ENCODE measurements at places on chromosomes 1 and 21.

DNA sequence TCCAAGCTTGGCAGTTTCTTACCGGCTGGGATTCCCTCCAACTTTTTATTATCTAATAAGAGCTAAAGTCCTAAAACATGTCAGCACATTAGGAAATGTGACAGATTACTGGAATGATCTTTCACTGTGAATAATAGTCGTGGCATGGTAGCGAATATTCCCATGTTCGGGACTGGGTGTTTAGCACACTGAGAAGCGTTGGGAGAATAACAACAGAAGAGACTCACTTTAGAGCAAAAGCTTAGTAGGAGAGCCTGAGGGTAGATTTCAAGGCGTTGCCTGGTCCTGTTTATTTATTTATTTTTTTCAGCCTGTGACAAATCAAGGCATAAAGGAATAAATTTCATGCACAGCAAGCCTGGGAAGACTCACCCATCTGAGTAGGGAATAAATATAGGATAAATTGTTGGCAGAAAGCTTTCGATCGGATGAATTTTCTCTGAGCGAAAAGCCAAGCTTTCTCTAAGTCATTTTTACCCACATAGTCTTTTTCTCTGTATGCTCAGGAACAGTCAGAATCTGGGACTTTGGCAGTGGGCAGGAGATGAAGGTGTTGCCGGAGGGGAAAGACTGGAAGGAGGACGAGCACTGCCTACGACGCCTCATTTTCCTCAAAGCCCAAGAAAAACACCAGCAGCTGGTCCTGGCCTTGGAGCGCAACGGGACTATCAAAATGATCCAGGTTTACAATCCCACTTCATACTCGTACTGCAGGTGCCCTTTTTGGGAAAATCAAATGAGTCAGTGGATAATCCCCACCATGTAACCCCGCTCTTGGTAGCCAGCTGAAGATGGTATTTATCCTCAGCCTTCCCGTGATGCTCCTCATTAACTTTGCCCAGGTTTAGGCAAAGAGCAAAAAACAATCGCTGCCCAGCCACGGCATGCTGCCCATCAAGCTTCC is 97.2 kb downstream of the WDR64 start:
- no peak for DNase-seq

- peak; percentile 46 for DNase-seq
These were observed 146.4 kb downstream of the GREM2 start for GRCh38 chr1:240465531-240465940.

- DNase-seq: peak; percentile 19
These were observed 788 bp upstream of the EDEM3 start for GRCh38 chr1:184755226-184756065.

DNA sequence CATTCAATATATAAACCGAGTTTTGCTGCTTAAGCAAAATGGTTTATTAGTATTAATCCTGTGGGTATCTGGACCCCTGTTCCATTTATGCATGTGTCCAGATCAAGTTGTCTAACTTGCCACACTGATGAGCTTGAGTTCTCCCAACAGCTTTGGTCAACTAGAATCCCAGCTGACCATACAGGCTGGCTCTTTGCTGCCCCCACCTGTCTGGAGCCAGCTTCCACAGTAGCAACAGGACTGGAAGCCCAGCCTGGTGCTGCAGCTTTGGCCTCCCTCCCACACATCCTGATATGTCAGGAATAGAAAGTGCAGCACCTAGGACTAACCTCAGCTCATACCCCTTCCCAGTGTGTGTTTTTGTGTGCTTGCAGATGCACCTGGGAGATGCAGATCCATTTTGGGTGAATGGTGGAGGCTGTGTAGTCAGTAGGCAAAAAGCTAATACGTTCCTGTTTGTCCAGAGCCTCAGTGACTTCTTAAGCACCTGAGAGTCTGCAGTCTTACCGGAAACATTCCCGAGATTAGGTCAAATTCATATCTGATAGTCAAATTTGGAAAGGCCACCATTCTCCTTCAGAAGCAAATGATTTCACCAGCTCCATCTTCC is 40.9 kb upstream of the BEND5 start:
- peak; percentile 83 for DNase-seq

DNA sequence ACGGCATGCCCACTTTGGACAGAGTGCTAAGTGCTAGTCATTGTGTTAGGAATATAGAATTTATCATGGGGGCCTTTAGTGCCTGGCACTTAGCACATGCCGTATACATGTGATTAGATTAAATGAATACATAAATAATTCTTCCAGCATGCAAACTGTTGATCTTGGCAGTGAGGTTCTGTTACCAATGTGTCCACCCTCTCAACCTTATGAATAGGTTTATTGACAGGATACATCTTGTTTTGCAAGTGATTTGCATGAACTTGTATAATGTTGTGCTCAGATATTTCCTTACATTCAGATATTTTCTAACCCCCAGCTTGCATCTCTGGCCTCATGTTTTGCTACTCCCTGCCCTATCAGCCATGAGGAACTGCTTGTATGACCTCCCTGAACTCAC is 60.3 kb upstream of the ZNF648 start:
- DNase-seq: no peak

DNA sequence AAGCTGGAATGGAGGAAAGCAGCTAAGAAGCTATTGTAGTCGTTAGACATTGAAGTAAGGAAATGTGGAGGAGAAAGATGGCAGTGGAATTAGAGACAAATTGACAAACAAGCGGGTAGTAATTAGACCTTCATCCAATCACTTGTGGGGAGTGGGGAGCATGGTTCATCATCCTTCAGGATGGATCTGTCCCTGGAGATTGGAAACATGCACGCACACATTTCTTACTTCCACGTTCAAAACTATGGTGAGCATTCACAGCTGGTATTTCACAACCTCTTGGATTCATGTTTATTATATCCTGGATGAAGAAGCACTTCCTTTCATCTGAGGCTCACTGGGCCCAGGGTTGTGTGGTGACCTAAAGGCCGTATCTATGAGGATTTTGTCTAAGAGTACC is 188.1 kb downstream of the ST6GALNAC3 start:
- DNase-seq: no peak

DNA sequence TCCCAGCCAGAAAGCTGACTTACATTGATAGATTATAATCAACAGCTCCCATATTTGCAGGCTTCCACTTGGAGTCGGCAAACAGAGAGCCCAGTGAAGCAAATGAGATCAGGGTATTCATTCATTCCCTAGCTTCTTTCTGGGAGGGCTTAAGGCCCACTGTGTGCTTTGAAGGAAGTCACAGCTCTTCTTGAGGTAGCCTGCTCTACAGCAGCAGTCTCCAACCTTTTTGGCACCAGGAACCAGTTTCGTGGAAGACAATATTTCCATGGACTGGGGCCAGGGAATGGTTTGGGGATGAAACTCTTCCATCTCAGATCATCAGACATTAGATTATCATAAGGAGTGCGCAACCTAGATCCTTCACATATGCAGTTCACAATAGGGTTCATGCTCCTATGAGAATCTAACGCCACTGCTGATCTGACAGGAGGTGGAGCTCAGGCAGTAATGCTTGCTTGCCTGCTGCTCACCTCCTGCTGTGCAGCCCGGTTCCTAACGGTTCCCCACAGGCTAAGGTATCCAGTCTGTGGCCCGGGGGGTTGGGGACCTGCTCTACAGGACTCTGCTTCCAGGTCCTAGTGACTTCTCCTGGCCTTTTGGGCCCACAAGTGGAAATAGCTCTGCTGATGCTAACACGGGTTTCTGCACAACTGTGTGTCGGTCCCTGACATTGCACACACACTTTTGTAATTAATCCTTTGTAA is 13.7 kb upstream of the ADAM30 start:
- peak; percentile 36 for DNase-seq

DNA sequence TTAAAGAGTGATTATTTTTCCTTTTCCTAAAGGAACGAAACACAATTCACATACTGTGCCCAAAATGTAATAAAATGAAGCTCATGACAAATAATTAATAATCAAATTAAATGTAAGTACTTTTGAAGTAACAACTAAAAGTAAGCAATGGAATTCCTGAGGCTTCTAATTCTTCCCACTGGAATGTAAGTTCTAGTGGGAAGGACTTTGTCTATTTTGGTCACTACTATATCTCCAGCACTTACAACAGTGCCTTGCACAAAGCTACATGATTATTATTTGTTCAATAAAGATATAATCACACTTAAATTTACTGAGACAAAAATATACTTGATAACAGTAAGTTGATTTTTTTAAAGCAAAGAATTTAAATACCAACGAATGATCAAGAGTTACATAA is 128.8 kb downstream of the COQ8A start:
- no peak for DNase-seq

- DNase-seq: peak; percentile 14
These were observed 31.9 kb upstream of the KCNA2 start for GRCh38 chr1:110638058-110638457.

DNA sequence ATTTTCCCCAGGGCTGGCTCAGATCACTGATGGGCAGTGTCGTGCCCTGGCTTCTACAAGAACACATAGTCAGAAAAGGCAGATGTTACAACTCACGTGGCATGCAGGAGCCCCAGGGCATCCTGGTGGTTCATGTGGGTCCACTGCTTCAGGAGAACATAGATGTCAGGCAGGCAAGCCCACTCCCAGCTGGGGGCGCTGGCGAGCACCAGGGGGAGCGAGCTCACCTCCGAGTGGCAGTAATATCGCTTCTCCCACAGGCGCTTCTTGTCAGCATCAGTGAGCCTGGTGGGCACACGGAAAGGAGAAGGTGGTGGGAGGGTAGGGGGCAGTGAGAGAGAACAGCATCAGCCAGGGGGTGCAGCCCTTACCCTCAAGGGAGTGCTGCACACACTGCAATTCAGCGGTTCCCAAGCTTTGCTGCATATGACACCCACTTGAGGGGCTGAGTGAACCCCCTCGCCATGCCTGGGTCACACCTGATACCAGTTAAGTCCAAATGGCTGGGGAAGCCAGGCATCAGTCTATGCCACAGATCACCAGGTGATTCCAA is 34.3 kb upstream of the PPP1R15B start:
- DNase-seq: peak; percentile 87

- no peak for DNase-seq
These were observed 19.6 kb downstream of the ABCB10 start for GRCh38 chr1:229538945-229539344.

DNA sequence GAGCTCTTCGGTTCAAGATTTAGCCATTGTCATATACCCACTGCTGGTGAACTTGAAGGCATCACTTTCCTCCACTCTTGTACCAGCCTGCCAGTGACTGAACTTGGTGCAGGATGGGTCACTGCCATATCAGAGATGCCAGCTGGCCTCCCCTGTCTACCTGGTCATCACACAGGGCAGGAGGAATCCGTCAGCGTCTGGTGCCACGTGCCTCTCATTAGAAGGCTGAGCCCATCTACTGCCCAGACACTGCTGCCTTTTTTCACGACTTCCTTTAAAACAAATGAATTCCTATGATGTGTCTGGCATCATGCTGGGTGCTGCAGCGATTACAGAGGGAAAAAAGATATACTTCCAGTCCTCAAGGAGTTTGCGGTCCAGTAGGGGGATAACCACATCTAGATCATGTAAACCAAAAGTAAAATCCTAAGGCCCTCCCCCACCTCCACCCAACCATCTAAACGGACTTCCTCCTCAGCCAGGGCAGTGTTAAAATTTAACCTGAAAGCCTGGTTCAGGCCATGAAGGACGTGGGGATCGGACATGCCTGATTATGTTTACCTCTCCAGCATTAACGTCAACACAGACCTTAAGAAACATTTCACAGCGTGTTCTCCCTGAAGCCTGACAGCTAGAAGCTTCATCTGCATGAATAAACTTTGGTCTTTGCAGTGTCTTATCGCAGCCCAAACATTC is 29.2 kb upstream of the PDE9A start:
- no peak for DNase-seq

GRCh38 chr1:200873116-200873670 is 412 bp downstream of the GPR25 start:
- peak; percentile 54 for DNase-seq

GRCh38 chr1:45522324-45523104 is 830 bp upstream of the PRDX1 start:
- DNase-seq: peak; percentile 41

DNA sequence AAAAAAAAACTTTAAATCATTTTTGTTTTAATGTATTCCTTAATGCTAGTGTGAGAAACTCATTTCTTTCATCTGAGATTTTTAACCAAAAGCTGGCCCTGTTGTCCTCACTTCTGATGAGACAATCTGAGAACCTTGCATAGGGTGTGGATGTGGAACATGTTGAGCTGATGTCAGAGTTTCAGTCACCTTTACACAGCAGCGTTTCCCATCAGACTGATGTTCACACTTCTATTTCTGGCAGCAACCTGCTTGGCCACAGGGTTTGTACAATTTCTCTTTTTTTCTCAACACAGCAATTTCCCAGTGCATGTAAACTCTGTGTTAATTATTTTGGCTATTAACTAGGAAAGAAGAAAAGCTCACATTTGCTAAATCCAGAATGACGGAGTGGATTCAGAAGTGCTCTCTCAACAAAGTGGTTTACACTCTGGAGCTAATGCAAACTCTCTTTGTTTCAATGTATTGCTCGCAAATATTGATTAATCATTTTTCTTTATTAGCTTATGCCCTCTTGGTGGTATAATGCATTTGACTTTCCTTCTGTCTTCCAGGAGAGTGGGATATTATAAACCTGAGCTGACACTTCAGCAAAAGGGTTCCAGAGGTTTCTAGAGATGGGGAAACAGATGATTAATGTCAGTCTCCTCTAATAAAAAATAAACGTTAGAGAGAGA is 70.5 kb upstream of the HSPA13 start:
- DNase-seq: no peak

DNA sequence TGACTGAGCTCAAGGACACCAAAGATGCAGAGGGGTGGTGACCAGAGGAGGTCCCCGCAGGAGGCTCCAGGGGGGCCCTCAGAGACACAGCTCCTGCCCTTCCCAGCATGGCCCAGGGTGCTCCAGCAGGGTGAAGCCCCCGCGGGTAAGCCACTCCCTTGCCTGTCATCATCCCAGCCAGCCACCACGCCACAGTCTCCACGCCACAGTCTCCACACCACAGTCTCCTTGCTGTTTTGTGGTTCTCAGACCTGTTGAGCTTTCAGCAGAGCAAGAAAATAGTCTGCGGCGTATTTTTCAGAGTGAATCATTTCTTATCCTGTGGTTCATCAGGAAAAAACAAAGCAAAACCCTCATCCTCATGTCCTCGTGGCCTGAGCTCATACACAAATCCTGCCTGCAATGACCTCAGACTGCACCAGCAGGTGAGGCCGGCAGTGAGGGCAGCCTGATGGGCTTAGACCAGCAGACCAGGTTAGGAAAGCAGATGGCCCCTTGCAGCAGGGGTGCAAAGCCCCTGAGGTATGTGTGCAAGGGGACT is 25.7 kb upstream of the ABCG1 start:
- no peak for DNase-seq

- DNase-seq: peak; percentile 39
These were observed 66.4 kb downstream of the IGSF21 start for GRCh38 chr1:18174037-18174436.

Data from GM23338 (cell line).